Glomerular endothelial cell (primary cell): ENCODE measurements at places on chromosomes 5 and 9.

DNA sequence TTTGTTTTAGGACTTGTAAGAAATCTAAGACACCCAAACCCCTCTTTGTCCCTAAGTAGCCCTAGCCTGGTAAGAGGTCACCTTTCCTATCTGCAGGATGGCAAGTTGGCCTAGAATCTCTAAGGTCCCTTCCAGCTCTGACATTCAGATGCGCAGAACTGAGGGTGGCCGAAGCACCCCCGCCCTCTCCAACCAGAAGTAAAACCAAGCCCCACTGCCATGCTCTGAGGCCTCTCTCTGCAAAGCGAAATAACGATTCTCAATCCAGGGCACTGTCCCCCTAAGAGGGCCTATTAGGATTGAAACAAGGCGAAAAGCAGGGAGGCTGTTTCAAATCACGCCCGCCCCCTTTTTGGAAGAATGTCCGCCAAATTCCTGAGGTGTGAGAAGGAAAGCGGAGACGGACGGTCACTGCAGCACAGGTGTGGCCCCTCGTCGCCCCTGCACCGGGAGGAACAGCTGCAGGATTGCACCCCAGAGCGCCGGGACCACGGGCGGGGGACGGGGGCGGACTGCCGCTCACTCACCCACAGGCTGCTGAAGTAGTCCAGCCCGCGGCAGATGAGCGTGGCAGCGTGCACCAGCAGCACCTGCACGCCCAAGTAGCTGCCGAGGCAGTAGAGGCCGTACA, 824 bp downstream of the TMEM245 start:
- no peak for DNase-seq

DNA sequence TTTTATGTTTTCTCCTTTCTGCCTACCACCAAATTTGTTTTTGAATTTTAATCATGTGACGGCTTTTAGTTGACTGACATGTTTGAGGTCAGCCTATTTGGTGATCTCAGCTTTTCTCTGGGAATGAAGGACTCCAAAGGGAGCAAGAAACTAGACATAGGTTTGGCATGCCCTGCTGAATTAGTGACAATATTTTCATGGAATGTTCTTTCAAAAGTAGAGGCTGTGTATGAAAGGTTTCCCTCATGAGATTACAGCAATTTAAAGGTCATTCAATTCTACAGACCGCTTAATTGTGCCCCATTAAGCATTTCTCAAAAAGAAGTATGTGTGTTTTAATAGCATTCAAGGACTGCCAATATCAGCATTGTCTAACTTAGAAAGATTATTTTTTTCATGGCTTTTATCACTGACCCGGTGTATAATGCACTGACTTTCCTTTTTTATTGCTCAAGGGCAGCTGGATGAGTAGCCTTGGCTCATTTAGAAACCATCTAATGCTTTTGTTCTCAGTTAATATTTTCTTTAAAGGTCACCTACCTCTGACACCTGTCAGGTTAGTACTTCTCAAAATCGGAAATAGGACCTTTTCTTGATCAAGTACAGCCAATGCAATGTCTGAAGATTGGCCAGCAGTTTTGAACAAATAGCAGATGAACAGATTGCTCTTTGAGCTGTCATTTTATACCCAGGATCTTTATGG, 8.1 kb upstream of the MLLT3 start:
- no peak for DNase-seq

GRCh38 chr9:135038331-135038730, 49.1 kb upstream of the OLFM1 start:
- DNase-seq, result no peak

DNA sequence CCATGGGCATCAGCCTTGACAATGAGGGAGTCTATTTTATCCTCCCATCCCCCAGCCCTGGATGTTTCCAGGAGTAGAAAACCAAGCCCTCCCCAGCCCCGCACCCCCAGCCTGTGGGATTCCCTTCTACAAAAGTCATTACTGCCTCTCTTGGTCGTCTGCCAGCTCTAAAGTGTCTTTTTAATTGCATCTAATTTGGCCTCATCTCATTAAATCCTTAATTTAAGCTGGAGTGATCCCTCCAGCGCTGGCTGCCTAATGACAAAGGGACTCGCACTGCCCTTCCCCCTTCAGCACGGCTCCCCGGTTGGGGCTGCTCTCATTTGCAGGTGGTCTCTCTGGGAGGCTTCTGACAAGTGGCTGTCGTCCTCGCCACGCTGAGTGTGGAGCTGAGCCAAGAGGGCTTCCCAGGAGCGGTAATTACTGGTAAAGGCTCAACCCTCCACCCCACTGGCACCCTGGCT, 107.9 kb upstream of the ALDH1B1 start:
- no peak for DNase-seq

DNA sequence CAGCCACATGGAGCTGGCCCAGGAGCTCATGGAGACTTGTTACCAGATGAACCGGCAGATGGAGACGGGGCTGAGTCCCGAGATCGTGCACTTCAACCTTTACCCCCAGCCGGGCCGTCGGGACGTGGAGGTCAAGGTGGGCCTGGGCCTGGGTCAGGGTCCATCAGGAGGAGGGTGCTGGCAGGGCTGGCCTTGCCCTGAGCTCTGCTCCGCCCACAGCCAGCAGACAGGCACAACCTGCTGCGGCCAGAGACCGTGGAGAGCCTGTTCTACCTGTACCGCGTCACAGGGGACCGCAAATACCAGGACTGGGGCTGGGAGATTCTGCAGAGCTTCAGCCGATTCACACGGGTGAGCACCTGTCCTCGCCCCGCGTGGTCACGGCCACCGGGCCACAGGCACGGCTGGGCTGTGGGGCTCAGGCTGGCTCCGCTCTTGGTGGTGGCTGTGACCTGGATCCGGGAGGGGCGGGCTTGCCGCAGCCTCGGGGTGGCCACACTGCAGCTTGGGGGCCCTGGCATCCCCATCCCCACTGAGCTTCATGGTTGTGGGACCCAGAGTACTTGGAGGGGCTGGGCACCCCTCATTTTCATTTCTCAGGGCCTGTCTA, 7.1 kb downstream of the DPP7 start:
- no peak for DNase-seq

DNA sequence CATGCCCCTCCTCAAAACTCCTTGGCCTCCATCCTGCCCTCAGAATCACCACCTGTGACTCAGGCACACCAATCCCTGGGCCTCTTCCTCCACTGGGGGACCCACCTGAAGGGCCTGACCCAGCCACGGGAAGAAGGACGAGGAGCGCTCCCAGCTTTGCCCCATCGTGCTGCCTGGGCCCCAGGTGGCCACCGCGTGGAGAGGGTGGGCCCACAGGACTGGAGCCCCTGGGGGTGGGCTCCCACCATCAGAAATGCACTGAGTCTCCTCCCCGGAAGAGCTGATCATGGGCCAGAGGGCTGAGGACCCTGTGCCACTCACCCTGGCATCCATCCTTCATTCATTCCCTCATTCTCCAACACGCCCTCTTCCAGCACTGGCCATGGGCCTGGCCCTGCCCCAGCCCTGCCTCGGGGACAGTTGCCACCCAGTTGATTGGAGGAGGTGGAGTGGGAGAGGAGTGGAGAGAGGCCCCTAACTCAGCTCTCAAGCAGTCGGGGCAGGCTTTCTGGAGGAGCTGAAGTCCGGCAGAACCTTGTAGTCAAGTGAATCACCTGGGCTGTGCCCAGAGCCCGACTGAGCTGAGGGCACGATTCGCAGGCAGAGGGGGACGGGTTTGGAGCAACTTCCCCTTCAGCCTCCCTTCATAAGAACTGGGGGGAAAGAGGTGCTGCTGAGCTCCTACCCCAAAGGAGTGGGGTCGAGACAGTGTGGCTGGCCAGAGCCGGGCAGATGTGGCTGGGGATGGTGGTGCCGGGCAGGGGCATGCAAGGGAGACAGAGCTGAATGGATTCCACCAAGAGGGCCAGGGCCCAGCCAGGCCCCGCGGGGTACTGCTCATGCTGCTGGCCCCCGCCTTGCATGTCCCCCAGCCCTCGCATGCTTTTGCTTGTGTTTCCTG, 29.6 kb downstream of the DNM1 start:
- no peak for DNase-seq

GRCh38 chr5:130111746-130112145, 207.5 kb downstream of the CHSY3 start:
- DNase-seq, result no peak

GRCh38 chr5:145433077-145433476, 402.1 kb downstream of the PRELID2 start:
- no peak for DNase-seq

- DNase-seq, result no peak
Measured at GRCh38 chr9:126049088-126049487, 277.5 kb upstream of the MVB12B start.

- DNase-seq, result no peak
Measured at GRCh38 chr9:85743275-85744128, 1.7 kb upstream of the AGTPBP1 start.

DNA sequence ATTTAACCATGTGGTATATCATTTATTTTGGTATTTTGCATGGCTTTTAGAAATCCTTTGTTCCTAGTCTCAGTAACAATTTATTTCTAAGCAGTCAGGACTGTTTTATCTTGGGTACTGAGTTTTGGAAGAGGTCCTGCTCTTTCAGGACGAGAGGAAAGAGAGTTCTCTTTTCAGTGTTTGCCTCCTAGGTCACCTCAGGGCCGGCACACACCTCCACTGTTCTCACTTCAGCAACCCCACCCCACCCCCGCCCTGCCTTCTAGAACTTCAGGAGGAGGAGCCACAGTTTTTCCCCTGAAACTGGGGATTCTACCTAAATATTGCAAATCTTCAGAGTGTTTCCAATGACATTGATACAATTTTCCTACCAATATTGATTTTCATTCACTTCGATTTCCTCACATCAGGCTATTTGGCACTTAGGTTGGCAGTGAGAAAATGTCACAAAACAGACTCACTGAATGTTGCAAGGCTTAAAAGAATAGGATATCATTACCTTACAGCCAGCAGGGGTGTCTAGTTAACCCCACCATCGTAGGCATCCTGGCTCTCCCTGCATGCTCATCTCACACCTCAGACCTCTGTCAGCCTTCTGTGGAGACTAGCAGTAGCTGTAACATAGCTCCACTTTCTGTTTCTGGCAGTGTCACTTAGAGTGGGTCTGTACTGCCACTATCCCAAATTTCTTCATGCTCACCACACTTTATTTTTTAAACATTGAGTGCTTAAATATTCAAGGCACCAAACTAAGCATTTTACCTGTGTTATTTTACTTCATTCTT, 5.4 kb downstream of the IGIP start:
- no peak for DNase-seq

DNA sequence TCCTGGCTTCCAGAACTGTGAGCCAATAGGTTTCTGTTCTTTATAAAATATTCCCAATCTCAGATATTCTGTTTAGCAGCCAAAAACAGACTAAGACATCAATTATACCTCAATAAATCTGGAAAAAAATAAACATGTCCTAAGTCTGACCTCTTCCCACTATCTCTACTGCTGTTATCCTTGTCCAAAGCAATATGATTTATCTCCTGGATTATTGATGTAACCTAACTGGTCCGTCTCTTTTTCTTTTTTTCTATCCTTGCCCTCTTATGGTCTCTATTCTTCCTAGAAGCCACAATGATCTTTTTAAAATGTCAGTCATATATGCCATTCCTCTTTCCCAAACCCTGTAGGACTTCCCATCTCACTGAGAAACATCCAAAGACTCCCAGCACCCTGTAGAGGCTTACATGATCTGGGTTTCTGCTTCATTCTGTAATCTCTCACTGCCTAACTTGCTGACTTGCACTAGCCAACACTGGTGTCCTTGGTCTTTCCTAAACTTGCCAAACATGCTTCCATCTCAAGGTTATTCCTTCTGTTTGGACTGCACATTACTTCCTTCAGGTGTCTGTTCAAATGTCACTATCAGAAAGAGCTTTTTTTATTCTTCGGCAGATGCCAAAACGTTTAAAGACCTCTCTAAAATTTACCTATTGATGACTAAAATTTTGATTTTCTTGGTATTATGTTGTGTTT, 13.1 kb downstream of the FOCAD start:
- DNase-seq, result no peak

GRCh38 chr5:34806532-34806931, 32.4 kb upstream of the TTC23L start:
- no peak for DNase-seq

- DNase-seq, result no peak
Measured at GRCh38 chr5:2697446-2698200, 53.9 kb downstream of the IRX2 start.

DNA sequence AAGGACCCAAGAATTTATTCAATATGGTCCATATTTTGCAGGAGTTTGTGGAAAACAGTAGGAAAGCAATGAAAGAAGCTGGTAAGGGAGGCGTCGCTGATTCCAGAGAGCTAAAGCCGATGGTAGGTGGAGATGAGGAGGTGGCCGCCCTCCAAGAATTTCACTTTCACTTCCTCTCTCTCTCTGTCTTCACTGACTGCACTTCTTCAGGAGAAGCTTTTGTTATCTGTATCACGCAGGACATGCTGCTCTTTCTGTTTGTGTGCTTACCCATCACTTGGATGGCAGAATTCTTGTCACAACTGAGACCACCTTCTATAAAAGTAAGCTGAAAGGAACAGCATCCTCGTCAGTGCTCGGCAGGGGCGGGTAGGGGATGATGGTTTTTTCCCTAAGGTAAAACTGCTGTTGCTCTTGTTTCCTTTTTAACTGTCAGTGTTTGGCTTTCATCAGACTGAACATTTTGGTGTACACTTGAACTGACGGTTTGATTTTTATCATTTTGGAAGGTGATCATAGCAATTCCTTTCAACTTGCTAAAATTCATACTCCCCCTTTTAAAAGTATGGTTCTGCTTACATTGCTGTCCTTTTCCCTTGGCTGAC, 62.4 kb upstream of the FSD1L start:
- DNase-seq, result no peak

DNA sequence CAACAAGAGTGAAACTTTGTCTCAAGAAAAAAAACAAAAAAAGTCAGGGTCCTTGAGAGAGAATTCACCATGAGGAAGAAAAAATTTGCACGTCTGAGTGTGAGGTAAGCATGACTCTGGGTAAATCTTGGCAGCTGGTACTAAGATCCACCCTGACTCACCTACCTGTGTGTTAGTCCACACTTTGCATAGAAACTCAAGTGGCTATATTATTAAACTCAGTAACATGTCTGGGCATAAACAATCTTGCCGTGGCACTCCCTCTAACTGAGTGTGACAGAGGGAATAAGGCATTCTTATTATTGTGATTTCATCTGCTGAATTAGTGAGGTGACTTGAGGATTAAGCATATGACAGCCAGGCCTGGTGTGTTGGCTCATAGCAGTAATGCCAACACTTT, 259.4 kb upstream of the VLDLR start:
- DNase-seq, result no peak

DNA sequence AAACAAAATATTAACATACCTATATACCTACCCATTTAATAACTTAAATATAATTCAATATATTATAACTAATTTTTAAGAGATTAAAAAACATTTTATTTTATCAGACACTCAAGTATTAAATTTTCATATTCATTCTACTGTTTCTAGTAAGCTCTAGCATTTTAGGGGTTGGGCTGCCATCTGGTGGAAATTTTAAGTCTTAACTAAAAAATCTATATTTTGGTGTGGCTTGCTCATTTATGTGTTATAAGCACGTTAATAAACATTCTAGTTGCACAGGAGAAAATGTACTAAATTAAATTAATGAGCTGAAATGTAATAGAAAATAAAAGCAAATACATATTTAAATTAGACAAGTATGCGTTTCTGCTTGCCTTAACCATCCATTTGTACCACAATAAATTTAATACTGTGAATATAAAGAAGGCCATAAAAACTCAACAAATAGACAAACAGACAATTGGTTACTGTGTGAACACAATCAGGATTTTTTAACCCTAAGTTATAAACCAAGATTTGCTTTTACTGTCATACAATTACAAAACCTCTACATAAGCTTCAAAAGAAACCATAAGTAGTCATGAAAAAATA, 1728.3 kb upstream of the CDH9 start:
- DNase-seq, result peak; percentile 0
